Activated CD8-positive, alpha-beta memory T cell treated with anti-CD3 and anti-CD28 coated beads, Interleukin-2, amount 10 ng/mL, durations not matched to agents 7 days and 5 days (primary cell): ENCODE measurements at places on chromosomes 4 and X.

- no peak for DNase-seq
Measured at GRCh38 chrX:139085404-139085803, 373.9 kb upstream of the FGF13 start.

GRCh38 chr4:13329963-13330362, 154.2 kb downstream of the RAB28 start:
- no peak for DNase-seq

- no peak for DNase-seq
Measured at GRCh38 chrX:38376747-38377146, 24.3 kb downstream of the OTC start.

- no peak for DNase-seq
Measured at GRCh38 chrX:14398725-14399124, 130.6 kb upstream of the GLRA2 start.

GRCh38 chr4:120809518-120809917, 113.0 kb downstream of the PRDM5 start:
- DNase-seq: no peak

- DNase-seq: no peak
Measured at GRCh38 chrX:15233416-15234015, 36.4 kb downstream of the ASB9 start.
